ENCODE measurements at places on chromosomes 16 and 17.

DNA sequence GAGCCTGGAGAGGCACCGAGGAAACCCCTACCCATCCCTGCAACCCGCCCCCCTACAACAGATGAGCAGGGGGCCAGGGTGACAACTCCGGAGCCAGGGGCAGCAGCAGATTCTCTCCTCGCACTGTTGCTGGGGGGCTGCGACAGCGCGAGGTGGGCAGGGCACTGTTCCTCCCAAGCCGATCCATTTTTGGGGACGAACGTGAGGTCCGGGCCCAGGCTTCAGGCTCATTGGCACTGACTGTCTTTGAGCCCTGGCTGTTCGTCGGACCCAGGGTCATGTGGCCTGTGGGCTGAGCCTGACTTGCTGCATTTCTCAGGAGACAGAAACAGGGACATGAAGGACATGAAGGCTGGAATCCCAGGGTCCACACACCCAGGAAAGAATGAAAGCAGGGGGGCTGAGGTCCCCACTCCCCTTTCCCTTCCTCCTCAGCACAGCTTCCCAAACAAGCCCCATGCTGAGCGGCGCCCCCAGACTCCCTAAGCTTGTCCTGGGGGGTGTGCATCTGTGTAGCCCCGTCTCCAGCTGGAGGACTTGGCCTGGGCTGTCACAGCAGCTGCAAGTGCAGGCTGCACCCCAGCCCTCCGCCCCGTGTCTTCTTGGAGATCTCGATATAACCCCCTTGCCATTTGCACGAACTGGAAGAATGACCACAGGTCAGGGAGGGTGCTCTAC is 18.7 kb downstream of the CEP295NL start:
- DNase-seq, result no peak

- DNase-seq, result peak; percentile 14
Observed at GRCh38 chr16:75304521-75305363, 53.3 kb upstream of the BCAR1 start.

DNA sequence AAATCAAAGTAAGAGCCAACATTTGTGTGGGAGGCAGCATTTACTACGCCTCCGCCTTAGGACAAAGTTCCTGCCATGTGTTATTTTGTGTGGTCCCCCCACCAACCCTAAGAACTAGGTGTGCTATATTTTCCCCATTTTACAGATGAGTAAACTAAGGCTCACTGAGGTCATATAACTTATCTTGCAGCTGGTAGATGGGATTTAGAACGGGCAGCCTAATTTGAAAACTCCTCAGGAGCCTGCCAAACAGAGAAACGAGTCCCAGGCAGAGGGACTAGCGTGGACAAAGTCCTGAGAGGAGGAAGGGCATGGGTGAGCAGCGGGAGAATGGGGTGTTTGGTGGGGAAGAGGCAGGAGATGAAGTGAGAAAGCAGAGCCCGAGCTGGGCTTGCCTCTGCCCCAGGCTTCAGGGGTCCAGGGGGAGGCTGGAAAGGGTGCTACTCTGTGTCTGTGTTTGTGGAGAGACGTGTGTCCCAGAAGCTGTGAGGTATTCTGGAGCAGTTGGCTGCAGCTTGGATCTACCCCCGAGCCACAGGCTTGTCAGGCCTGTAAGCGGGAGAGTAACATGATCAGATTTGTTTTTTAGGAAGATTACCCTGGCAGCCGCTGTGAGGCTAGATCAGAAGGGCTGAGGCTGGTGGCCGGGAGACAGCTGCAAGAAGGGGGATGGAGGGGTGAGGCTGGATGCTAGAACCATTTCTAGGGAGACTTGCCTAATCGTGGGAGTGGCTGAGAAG is 5.0 kb downstream of the MLLT6 start:
- DNase-seq, result no peak

- no peak for DNase-seq
Observed at GRCh38 chr17:35081638-35082037, 18.1 kb upstream of the RFFL start.

- DNase-seq, result no peak
Observed at GRCh38 chr17:69078864-69079263, 18.1 kb upstream of the ABCA9 start.

- DNase-seq, result no peak
Observed at GRCh38 chr16:3482659-3483241, 12.5 kb downstream of the C16orf90 start.

GRCh38 chr16:2884041-2884451 is 1.0 kb downstream of the FLYWCH2 start:
- no peak for DNase-seq

DNA sequence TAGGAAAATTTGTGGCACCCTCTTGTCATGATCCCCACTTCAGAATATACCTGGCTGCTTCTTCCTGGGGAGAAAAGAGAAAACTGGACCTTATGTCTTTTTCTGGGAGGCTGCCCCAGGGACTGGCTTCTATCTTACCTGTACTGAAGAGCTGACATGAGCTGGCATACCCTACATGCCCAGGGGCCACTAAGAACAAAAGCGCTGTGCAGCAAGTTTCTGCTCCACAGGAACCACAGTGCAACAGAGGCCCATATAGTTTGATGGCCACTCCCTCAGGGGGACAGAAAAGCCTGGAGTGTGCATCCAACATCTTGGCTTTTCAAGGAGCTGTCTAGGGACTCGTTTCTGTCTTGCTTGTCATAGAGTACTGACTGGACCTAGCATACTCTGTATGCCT is 96.8 kb upstream of the NACA2 start:
- no peak for DNase-seq

DNA sequence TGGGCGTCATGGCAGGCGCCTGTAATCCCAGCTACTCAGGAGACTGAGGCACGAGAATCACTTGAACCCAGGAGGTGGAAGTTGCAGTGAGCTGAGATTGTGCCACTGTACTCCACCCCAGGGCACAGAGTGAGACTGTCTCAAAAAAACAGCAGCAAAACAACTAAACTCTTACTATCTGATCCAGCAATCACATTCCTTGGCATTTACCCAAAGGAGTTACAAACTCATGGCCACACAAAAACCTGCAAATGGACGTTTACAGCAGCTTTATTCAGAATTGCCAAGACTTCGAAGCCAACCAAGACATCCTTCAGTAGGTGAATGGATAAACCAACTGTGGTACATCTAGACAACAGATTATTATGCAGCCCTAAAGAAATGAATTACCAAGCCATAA is 4.0 kb downstream of the SIAH1 start:
- DNase-seq, result no peak

DNA sequence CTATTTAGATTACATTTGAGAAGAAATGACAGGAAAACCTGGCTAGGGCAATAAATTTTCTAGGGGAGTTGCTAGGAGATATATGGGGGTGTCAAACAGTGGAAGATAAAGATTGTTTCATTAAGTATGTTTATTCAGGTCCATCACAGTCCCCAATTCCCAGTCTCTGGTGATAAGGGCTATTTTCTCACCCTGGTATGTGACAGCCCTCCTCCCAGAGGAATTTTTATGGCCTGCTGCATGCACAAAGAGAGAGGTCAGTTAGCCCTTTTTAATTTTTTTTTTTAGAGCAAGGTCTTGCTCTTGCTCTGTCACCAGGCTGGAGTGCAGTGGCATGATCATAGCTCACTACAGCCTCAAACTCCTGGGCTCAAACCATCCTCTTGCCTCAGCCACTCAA is 53.6 kb upstream of the ATF7IP2 start:
- no peak for DNase-seq

DNA sequence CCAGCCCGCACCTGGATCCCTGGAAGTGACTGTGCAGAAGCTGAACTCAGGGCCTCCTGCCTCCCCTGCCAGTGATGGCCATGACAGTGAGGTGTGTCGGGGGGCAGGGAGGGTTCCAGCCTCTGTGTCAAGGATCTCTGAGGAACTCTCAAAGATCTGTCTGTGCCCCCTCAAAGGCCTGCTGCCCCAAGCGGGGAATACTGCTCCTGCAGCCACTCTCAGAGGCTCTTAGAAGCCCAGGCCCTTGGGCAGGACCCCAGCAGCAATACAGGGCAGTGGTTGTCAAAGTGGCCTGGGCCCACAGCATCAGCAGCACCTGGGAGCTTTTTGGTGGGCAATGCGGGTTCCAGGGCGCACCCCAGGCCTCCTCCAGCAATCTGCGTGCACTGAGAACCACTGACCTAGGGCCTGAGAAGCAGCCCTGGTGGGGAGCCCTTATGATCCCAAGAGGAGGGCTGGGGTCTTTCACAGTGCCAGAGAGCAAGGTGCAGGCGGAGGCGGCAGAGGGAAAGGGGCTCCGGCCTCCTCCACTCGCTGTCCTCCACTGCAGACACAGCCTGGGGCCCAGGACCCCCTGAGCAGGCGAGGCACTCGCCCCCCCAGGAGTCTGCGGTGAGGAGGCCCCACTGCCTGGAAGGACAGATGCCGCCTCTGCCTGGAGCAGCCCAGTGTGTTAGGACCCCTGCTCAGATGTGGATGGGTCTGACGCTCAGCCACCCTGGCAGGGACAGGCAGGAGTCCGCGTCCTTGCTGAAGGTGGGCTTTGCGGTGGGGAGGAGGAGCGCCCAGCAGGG is 42.1 kb downstream of the ENGASE start:
- no peak for DNase-seq

- DNase-seq, result no peak
Observed at GRCh38 chr17:77654296-77654695, 304.2 kb upstream of the TNRC6C start.

DNA sequence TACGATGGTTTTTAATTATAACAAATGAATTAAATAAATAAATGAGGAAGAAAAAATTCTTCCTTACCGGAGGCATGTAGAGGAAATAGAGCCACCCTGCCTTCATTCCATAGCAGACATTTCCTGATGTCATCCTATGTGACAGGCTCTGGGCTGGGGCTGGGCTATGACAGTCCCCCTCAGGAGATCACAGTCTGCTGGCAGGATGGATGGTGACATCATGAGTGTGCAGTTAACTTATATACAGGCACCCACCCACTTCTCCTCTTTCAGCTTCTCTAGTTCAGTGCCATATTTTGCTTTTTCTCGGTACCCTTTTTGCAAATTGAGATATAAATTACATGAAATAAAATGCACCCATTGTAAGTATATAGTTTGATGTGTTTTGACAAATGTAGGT is 6.4 kb upstream of the CMTM3 start:
- no peak for DNase-seq

DNA sequence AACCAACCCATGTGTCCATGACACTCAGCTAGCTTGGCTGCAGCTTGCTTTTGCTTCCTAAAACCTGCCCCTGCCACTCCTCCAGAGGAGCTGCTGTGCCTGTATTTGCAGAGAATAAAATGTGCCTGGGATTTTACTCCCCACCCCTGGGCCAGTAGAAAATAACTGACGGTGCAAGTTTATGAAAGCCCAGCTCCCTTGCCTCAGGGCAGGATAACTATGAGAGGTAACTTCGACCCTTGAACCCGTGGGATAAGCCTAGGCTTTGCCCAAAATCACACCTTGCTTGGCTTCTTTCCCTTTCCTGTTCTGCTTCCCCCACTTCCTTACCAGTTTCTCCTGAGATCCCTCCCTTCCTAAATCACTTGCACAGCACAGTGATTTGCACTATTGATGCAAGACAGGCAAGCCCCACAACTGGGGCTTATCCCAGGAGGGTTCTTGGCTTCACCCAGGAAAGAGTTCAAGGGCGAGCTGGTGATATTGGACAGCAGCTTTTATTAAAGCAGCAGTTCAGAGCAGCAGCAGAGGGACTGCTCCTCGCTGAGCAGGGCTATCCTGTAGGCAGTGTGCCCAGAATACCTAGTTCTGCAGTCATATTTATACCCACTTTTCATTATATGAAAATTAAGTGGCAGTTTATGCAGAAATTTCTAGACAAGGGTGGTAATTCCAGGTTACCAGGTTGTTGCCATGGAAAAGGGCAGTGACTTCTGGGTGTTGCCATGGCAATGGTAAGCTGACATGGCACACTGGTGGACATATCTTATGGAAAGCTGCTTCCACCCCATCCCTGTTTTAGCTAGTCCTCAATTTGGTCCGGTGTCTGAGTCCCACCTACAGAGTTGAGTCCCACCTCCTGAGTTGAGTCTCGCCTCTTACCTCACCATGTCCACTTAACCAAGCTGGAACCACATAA is 6.3 kb upstream of the ERCC4 start:
- DNase-seq, result no peak

DNA sequence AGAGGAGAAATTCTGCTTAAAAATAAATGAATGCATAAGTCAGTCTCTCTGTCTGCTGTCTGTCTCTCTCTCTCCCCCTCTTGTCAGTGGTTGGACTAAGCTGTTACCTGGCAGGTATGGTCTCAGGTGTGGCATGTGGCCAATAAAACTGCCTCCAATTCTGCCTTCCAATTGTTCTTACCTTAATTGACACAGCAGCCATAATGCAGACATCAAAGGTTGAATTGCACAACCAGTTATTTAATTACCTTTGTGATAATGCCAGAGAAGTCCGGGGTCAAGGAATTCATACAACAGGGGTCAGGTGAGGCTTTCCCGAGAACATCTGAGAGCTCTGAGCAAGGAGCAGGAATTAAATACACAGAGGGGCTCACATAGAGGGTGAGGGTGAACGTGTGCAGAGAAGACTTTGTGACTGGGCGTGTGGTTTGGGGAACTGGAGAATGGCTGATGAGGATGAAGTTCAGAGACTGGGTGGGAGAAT is 78.8 kb upstream of the CDYL2 start:
- DNase-seq, result no peak

- DNase-seq, result peak; percentile 23
Observed at GRCh38 chr17:48555258-48556228, 10.6 kb upstream of the HOXB2 start.

- DNase-seq, result no peak
Observed at GRCh38 chr16:89058812-89059211, 34.8 kb upstream of the ACSF3 start.

DNA sequence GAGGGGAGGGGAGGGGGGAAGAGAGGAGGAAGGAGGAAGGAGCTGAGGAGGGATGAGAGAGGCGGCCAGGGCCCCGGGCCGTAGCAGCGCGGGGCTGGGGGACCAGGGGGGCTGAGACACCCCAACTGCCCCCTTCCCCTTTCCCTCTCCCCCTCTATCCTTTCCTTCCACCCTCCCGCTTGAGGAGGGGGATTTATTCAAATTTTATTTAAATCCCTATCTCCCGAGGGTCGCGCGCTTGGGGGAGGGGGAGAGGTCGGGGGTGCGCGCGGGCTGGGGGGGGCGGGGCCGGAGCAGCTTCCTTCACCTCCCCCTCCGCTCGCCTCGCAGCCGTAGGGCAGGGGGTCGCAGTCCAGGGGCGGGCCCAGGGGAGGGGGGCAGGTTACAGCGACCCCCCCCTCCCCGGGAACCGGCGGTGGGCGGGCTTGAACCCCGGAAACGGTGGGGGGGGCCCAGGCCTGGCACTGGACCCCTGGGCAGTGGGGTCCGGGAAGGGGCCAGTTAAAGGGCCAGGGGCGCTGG is at the start of gene FBXL19:
Gene FBXL19 (plus strand): TSS at position 19 of the 522 bp plus-strand sequence. CDS start 2,183 bp downstream, outside the sequence.
- DNase-seq, result no peak

DNA sequence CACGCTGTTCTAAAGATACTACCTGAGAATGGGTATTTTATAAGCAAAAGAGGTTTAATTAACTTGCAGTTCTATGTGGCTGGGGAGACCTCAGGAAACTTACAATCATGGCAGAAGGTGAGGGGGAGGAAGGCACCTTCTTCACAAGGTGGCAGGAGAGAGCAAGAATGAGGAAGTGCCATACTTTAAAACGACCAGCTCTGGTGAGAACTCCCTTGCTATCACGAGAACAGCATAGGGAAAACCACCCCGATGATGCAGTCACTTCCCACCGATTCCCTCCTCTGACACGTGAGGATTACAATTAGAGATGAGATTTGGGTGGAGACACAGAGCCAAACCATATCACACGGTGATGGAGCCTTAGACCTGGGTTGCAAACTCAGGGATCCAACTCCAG is 317.5 kb upstream of the EEF2KMT start:
- no peak for DNase-seq
